ENCODE measurements at places on chromosomes 12 and 14.
A peak's percentile ranks its signal among the peaks of the same experiment; 100 is the strongest.

GRCh38 chr14:103880348-103881267 is 33.2 kb upstream of the PPP1R13B start:
- H3K4me1 ChIP-seq: peaks cover 19% of the 10 kb centered on the region
- H3K4me3 ChIP-seq: peak overlapping the region; percentile 48
- peak overlapping the region; percentile 27 for H3K27ac ChIP-seq
- no peaks in the 10 kb centered on the region for H3K36me3 ChIP-seq
- H3K27me3 ChIP-seq: no peaks in the 10 kb centered on the region

DNA sequence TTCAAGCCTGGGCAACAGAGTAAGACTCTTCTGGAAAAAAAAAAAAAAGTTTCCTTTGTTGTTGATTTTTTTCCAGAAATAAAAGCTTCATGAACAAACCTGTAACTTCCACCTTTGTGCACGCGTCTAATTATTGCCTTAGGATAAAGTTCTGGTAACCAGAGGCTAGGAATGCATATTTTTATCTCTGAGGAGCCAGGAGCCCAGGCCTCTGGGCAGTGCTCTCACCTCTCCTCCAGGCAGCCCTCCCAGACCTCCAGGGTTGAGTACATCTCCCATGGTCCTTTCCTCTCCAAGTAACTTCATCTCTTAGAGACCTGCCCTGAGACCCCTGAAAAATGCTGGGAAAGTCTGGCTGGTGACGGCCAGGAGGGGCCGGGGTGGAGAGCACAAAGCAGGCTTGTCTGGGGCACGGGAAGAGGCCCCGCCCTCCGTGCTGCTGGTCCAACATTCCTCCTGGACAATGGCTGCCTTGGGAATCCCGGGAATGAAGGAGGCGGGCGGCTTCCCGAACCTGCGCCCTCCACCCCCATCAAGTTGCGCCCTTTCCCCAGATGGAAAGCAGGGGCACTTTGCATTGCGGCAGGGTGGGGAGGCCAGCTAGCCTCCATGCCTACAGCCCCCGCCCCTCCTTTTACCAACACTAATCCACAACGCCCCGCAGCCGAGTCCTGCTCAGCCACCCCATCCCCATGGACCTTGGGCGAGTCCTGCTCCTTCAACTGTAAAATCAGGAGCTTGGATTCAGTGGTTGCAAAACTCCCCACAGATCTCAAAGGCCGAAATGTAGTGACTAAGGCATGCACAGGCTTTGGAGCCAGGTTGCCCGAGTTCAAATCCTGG is 7.3 kb upstream of the FIGNL2 start:
- peaks cover 4% of the 10 kb centered on the region for H3K4me1 ChIP-seq
- H3K36me3 ChIP-seq: no peaks in the 10 kb centered on the region
- no peak overlapping the region for H3K4me3 ChIP-seq
- no peak for DNase-seq
- H3K27ac ChIP-seq: no peak overlapping the region

DNA sequence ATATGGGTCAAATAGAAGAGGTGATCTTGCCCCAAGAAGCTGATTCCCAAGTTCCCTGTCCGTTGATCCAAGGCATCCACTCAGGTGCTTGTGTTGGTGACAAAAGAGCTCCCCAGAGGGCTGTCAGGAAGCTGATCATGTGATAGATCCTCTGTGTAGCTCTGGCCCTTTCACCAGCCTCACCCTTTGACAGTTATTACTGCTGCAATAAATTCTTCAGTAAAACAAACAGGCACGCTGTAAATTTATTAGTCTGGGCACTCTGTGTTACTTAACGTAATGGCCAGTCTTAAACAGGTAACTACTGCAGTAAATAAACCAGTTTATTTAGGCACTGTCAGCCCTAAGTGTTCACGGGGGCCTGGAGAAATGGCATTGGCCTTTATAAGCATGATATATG is 473.9 kb downstream of the BCL11B start:
- H3K27me3 ChIP-seq: no peaks in the 10 kb centered on the region
- H3K27ac ChIP-seq: no peak overlapping the region
- H3K4me1 ChIP-seq: no peaks in the 10 kb centered on the region
- no peak for DNase-seq
- H3K4me3 ChIP-seq: no peak overlapping the region

DNA sequence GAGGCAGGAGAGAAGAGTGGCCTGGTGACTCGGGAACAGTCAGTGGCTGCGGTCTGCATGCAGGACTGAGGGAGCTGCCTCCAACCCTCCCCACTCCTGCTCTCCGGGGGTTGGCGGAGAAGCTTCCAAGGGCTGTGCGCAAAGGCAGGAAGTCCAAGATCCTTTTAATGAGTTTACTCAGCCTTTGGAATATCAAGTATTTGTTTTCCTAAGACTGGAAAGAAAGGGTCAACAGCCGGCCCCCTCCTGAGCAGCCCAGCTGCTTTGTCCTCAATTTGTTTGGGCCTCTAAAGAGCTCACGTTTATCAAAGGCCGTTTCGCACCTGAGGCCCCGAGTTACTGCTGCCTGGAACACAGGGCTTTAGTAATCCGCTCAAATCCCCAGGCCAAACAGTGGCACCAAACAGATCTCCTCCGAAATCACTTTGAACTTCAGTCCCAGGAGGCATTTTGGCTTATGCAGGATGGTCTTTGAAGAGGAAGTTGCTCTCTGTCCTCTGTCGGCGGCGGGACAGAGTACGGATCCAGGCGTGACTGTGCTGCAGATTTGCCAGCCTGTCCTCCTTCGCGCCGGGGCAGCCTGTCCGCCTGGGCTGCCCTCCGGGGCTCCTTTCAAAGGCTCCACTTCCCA is 117.2 kb upstream of the FZD10 start:
- no peaks in the 10 kb centered on the region for H3K36me3 ChIP-seq
- H3K4me1 ChIP-seq: no peaks in the 10 kb centered on the region
- H3K27me3 ChIP-seq: peaks cover 36% of the 10 kb centered on the region

DNA sequence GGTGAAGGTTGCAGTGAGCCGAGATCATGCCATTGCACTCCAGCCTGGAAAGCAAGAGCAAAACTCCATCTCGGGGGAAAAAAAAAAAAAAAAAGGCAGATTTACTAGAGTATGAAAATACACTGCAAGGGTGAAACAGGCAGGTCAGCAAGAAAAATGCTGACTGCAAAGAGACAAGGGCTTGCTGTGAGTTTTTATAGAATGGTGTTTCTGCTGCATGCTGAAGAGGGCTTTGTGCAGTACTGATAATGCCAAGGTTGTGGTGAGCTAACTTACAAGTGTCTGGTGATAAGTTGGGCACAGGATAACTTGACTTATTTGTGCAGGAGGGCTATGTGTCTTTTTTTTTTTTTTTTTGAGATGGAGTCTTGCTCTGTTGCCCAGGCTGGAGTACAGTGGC is 25.9 kb upstream of the SRP54 start:
- H3K4me1 ChIP-seq: no peaks in the 10 kb centered on the region
- H3K27ac ChIP-seq: no peak overlapping the region
- peaks cover 23% of the 10 kb centered on the region for H3K36me3 ChIP-seq

GRCh38 chr14:45251912-45252311 is 1.1 kb downstream of the MIS18BP1 start:
- H3K36me3 ChIP-seq: peaks cover 10% of the 10 kb centered on the region
- no peaks in the 10 kb centered on the region for H3K27me3 ChIP-seq
- no peak for DNase-seq

DNA sequence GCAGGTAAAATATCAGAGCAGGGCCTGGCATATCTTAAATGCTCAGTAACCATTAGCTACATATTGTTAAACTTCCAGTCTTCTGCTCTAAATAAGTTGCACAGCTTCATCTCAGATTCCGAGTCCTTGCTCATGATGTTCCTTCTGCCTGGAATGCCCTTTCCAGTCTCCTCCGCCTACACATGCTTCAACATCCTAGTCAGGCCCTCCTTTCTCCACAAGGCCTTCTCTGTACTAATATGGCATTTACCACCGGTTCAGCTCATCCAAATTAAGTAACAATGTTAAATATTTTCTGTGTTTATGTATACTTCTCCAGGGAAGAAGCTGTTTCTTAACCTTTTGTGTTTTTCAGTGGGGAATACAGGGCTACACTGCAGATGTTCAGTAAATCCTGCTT is 8.5 kb downstream of the DHH start:
- H3K4me3 ChIP-seq: no peak overlapping the region
- H3K36me3 ChIP-seq: no peaks in the 10 kb centered on the region
- H3K27ac ChIP-seq: no peak overlapping the region
- DNase-seq: no peak
- peaks cover 28% of the 10 kb centered on the region for H3K4me1 ChIP-seq

- no peak for DNase-seq
- H3K4me3 ChIP-seq: no peak overlapping the region
- H3K27me3 ChIP-seq: peaks cover 26% of the 10 kb centered on the region
- no peaks in the 10 kb centered on the region for H3K4me1 ChIP-seq
- H3K36me3 ChIP-seq: no peaks in the 10 kb centered on the region
- H3K27ac ChIP-seq: no peak overlapping the region
These were observed 181.1 kb downstream of the PTPN11 start for GRCh38 chr12:112599871-112600270.

DNA sequence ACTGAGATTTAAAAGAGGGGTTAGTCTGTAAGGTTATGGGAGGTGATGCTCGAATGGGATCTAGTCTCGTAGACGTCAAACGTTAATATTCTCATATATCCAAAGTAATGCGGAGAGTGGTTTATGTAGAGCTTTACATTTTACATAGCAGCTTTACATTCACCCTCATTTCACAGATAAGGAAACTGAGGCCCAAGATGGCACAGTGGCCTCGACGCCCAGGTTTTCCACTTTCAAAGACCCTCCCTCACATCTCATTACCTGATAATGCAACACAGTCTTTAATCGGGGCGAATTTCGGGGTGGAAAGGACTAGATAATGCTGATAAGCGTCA is 450 bp upstream of the TDG start:
- DNase-seq: no peak
- peaks cover 37% of the 10 kb centered on the region for H3K36me3 ChIP-seq
- H3K27me3 ChIP-seq: no peaks in the 10 kb centered on the region
- H3K4me1 ChIP-seq: peaks cover 57% of the 10 kb centered on the region

- no peak overlapping the region for H3K27ac ChIP-seq
- H3K4me3 ChIP-seq: no peak overlapping the region
- no peak for DNase-seq
- no peaks in the 10 kb centered on the region for H3K27me3 ChIP-seq
- peaks cover 5% of the 10 kb centered on the region for H3K36me3 ChIP-seq
- no peaks in the 10 kb centered on the region for H3K4me1 ChIP-seq
These were observed 20.9 kb upstream of the CACNA2D4 start for GRCh38 chr12:1939331-1939730.

DNA sequence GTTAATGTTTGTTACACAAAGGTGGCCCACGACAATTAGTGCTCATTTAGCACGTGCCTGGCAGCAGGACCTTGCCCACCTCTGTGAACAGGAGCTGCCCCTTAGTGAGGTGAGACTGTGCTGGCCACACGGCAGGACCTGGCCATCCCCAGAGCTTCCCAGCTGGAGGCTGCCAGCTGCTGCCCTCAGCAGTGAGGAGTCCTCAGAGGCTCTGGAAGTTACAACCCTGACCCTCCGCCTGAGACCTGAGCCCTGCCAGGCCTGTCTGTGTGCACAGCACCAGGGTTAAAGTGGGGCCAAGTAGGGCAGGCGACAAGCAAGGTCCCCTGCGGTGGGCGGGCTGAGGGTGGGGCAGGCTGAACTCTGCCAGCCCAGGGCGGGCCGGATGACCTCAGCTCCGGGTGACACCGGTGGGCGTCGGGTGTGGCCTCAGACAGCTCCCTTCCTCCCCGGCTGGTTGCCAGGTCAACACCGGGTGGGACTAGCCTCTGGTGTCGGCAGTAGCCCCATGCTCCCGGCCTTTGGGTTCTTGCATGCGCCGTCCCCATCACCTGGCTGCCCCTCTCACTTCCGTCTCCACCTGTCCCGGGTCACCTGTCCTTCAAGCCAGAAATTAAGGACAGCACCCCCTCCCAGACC is 9.2 kb upstream of the LBHD2 start:
- no peaks in the 10 kb centered on the region for H3K36me3 ChIP-seq
- no peak overlapping the region for H3K27ac ChIP-seq
- H3K4me1 ChIP-seq: no peaks in the 10 kb centered on the region
- peak; percentile 44 for DNase-seq
- H3K27me3 ChIP-seq: peaks cover 5% of the 10 kb centered on the region

DNA sequence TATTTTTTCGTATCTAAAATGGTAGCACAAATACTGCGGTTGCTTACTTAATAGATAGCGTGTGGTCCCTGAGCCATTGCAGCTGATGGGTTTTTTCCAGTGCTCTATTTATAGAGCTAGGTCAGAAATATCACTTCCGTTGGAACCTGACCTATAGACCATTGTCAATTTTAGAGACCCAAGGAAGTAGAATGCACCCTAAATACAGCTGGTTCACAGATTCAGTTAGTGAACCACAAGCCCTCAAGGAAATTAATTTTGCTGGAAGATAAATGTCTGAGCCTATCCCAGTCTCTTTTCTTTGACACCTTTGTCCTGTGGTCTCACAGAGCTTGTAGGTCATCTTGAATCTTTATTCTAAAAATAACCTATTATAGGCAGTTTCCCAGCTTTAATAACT is 391.0 kb downstream of the ZFP36L1 start:
- no peak for DNase-seq
- peak overlapping the region; percentile 81 for H3K27ac ChIP-seq
- no peak overlapping the region for H3K4me3 ChIP-seq
- no peaks in the 10 kb centered on the region for H3K27me3 ChIP-seq
- H3K36me3 ChIP-seq: no peaks in the 10 kb centered on the region
- H3K4me1 ChIP-seq: peaks cover 72% of the 10 kb centered on the region

- no peaks in the 10 kb centered on the region for H3K36me3 ChIP-seq
- H3K27ac ChIP-seq: no peak overlapping the region
- H3K4me3 ChIP-seq: no peak overlapping the region
- no peaks in the 10 kb centered on the region for H3K4me1 ChIP-seq
These were observed 192.0 kb downstream of the TTC7B start for GRCh38 chr14:90624227-90624626.
